ENCODE measurements at places on chromosomes 12 and 14.

DNA sequence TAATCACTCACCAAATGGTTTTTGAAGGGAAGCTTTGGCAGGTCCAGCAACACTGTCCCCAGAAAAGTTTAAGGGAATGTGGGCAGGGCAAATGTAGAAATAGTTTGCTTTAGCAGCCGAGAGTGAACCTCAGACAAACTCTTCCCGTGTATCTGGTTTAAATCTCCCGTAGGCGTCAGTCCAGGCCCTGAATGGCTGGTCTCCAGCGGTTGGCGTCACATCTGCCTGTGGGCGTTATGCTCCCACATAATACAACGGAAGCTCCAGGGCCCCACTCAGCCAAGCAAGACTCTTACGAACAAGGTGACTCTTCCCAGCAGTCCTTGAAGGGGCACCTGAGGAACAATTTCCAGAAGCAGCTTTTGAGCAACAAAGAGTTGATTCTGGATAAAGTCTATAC lies 942 bp downstream of the ZC2HC1C start:
- no peak for DNase-seq

GRCh38 chr12:76460807-76461206 lies 98.8 kb downstream of the OSBPL8 start:
- DNase-seq, result no peak

GRCh38 chr12:1918081-1918883 lies at the start of gene CACNA2D4:
CACNA2D4 (minus strand) TSS chr12:1918652; CDS start chr12:1918473, 179 bp downstream.
- no peak for DNase-seq

GRCh38 chr14:73833530-73834260 lies 17.9 kb upstream of the PTGR2 start:
- DNase-seq, result peak; percentile 2

All from substantia nigra (tissue), 51 donors.